ENCODE measurements at places on chromosomes 4 and X.

DNA sequence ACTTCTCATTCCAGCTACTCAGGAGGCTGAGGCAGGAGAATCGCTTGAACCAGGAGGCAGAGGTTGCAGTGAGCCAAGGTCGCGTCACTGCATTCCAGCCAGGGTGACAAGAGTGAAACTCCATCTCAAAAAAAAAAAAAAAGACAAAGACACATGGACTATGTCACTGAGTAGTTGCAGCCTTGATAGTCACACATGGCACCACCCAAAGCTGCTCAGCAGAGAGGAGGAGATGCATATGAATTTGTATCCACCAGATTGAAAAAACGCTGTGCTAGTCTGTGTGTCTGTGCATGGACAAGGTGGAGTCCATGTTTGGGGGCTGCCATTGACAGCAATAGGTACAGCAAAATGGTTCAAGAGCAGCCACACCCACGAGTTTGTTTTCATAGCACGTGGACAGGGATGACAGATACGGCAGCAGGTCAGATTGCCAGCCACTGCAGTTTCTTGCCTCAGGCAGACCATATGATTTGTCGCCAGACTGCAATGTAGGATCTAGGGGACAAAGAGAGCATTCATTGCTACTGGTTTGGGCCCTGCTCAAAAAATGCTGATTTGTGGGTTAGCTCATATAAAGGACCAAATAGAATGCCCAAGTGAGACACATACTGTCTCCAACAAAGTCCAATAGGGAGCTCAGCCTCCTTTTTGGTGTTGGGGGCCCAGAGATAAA is 89.9 kb downstream of the CEP135 start:
- no peak for DNase-seq

- no peak for DNase-seq
Observed at GRCh38 chr4:54942721-54943120, 182.7 kb downstream of the KDR start.

DNA sequence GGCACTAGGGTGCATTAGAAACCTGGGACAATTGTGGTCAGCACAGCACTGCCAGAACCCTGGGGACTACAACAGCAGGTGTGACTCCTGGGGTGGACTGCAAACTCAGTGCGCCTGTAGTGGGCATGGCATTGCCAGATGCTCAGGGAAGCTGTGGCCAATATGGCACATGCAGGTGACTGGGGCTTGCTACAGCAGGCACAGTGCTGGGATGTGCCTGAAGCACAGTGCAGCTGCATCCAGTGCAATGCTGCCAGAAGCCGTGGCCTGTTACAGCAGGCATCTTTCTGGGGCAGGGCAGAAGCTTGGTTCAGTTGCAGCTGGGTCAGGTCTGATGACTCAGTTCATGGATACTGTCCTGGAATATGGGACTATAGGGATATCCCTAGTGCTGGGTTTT is 445.8 kb downstream of the CCSER1 start:
- DNase-seq, result no peak

- DNase-seq, result no peak
Observed at GRCh38 chr4:86818841-86819240, 30.3 kb downstream of the SLC10A6 start.

DNA sequence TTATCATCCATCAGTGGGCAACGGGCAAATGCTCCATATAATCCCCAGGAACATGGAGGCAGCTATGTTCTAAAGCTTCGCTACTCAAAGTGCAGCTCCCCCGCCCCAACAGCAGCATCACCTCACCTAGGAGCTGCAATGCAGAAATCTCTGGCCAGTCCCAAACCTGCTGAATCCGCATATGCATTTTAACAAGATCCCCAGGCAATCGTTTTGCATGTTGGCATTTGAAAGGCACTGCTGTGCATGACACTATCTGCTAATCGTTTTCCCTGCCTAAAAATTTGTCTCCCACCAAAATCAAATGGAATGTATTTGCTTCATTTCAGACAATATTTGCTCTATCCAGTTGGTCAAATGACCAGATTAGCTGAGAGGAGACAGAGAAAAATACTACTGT is 15.2 kb downstream of the ADGRG2 start:
- DNase-seq, result no peak

- DNase-seq, result no peak
Observed at GRCh38 chrX:22247169-22247568, 25.5 kb upstream of the CBLL2 start.

DNA sequence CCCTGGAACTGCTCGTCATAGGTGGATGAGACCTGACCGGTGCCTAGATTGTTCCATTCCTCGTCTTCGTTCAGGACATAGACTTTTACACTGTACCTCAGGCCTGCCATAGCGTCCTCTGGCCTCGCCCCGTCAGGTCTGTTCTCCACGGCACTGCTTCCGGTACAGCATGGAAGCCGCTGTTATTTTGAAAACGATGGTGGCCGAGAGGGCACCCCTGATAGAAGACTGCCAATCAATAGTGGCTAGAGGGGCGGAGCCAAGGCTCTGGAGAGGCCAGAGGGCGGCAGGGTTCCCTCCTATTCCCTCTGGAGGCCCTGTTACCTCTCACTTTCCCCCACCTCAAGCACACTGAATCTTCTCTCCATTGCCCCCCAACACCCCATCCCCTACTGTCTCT is at the start of gene PPP4R3C:
PPP4R3C (minus strand) TSS at position 155 of the 400 bp plus-strand sequence; CDS start at position 110, 45 bp downstream.
- DNase-seq, result no peak

DNA sequence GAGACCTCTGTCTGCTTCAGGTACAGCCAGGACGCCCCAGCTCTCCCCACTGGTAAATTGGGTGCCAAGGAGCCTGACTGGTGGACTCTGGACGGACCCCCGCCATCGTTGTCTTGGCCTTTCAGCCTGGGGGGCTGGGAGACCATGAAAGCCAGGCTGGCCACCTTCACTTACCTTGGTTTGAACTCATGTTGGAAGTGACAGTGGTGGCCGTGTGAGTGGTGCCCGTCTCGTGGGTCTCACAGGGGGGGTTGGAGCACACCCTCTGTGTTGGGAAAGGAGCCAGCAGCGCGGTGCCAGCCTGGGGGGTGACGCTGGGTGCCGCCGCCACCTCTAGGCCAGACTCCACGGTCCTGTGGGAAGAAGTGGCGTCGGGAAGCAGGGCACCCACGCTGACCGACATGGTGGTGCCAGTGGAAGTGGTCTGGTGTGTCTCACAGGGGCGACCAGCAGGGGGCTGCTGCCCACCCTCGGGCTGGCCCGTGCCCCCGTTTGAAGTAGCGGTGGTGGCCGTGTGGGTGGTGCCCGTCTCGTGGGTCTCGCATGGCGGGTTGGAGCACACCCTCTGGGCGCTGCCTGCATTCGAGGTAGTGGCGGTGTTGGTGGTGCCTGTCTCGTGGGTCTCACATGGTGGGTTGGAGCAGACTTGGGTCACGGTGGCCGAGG is 9.6 kb upstream of the RENBP start:
- no peak for DNase-seq

- no peak for DNase-seq
Observed at GRCh38 chr4:150322646-150323045, 244.4 kb downstream of the DCLK2 start.

DNA sequence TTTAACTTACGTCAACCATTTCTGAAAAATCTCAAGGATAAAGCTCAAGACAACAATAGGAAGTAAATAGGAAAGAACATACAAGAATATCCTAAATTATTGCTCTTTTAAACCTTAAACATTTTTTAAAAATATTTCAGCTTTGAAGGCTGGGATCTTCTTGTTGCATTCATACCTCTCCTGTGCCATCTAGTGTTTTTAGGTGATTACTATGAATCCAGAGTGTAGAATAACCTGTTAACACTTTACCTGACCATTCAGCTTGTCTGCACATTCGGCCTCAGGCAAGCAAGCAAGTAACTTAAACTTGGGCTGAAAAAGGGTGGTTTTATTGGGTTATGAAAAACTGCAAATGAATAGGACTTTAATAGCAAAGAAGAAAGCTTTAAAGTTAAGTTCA is 507.8 kb upstream of the INTU start:
- no peak for DNase-seq

- no peak for DNase-seq
Observed at GRCh38 chrX:138756234-138756633, 44.7 kb upstream of the FGF13 start.

DNA sequence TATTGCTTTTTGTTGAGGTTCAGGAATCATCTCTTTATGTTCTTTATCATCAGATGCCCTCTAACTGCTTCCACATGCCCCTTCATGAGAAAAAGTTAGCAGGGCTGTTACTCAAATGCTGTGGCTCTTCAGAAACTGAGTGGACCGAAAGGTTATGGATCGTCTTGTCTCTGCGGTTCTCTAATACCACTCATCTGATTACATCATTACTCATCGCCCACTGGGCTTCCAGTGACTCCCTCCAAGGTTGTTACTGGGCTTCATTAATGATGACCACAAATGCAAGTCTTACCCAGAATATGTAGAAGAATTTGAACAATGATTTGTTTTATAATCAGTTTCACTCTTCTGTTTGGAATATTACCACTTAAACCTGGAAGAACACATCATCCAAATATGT is 67.7 kb downstream of the RWDD4 start:
- DNase-seq, result no peak

DNA sequence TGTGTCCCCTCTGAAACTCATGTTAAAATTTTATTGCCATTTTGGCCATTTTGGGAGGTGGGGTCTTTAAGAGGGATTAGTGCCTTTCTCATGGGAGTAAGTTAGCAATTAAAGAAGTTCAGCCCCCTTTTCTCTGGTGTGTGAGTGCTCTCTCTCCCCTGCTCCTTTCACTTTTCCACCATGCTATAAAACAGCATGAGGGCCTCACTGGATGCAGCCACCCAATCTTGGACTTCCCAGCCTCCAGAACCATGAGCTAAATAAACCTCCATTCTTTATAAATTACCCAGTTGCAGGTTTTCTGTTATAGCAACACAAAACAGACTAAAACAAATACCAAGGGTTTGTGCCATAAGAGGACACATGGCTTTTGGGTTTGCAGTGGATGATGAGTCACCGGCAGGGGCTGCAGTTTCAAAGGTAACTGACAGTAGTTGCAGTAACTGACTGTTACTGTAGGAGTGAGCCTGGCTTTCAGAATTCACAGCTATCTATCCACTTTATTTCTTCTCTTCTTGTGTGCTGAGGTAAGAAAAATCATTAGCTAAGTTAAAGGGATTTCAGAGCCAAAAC is 121.5 kb downstream of the PPEF1 start:
- DNase-seq, result no peak

DNA sequence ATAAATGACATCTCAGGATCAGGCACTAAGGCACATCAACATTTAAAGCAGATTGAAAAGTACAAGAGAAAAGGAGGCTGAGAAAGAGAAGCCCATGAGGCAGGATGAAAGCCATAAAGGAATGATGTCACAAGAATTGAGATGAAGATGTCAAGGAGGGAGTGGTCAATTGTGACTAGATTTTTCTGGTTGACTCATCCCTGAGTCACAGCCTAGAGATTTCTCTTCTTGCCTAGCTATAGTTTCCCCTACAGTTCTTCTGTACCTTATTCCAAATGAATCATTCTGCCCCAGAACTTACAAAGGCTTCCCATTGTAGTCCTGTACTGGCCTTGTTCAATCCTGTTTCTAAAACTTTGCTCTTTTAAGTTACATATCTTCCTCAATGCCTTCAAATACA is 3.4 kb upstream of the USP53 start:
- DNase-seq, result no peak

GRCh38 chrX:47200385-47201150 is 6.9 kb downstream of the UBA1 start:
- DNase-seq, result no peak

- DNase-seq, result no peak
Observed at GRCh38 chr4:101833480-101833879, 43.0 kb downstream of the BANK1 start.

DNA sequence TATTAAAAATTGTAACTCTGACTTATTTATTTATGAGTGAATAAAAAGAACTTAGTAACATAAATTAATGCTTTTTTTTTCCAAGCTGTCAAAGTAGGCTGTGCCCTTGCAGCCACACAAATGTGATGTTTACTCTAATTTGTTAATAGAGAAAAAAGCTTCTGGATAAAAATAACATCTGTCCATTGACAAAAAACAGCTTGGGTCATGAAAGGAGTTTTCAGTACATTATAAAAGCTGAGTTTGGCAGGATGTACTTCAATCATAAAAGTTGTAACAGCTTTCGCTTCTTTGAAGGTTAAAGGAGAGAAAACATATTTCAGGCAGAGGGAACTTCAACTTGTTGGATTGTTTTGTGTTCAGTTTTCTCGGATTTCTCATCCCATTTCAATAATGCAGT is 105.6 kb downstream of the SLC4A4 start:
- no peak for DNase-seq

DNA sequence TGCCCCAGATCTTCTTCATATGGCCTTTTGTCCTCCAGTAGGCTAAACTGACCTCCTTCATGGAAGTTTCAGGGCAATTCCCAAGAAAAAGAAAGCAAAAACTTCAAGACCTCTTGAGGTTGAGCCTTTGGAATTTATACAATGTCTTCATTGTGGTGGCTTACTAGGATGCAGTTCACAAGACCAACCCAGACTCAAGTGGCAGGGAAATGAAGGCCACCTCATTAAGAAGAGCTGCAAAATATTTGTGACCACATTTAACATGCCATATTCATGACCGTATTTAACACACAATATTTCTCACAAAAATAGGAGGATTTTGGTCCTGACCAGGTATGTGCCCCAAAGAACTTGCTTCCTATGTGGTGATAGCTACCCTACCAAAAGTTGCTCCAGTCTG is 605.5 kb upstream of the PITX2 start:
- DNase-seq, result no peak

DNA sequence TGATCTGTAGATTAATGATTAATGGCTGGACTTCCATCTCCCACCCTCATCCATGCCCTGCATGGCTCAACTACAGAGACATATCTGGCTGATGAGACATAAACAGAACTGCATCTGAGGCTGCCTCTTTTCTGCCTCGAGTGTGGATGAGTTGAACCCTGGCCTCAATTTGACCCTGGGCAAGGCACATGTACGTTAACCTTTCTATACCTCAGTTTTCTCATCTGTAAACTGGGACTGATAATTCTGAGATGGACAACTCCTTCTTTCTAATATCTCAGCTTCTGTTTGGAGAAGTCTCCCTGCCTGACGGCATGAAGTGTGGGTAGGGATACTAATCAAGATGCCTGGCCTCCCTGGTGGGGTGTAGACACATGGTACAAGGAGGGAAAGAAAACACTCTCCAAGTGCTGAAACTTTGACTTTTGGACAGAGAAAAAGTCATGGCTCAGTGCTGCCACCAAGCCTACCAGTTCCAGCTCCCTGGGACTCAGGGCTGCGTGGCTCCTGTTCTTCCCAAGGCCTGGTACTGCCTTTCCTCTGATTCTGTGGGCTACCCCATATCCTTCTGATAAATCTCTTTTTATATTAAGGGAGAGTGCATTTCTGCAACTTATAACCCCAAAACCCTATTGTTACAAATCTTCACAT is 64.4 kb downstream of the HAUS3 start:
- DNase-seq, result no peak

DNA sequence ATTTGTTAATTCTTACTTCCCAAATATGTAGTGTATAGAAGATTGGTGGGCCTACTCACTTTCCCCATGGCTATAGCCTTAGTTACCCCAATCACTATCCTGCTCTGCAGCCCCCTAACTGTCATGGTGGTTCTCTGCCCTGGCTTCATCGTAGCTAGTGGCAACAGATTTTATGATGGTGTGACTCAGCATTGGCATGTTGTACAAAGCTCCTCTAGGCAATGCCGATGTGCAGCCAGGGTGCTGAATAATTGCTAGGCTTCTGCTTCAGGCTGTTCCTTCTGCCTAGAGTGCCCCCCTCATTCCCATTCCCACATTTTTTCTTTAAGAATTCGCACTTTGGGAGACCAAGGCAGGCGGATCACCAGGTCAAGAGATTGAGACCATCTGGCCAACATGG is 35.2 kb downstream of the AFF2 start:
- DNase-seq, result no peak

GRCh38 chr4:102535398-102536082 is 34.4 kb downstream of the NFKB1 start:
- no peak for DNase-seq

Measured in cerebellar nuclear complex (tissue), 1 donor.